ENCODE measurements at places on chromosomes 3 and 15.

DNA sequence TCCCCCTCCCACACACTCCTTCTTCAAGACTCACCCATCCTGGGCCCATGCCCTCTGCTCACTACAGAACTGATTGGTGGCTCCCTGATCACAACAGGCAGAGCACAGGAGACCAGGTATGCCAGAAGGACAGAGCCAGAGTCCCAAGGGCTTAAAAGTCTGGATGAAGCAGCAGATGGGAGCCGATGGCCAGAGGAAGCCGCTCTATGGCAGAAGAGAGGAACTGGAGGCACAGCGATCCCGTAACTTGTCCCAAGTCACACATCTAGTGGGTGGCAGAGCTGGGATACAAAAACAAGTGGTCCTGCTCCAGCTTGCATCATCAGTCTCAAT, 20.7 kb downstream of the ITGA11 start:
- no peak for DNase-seq

DNA sequence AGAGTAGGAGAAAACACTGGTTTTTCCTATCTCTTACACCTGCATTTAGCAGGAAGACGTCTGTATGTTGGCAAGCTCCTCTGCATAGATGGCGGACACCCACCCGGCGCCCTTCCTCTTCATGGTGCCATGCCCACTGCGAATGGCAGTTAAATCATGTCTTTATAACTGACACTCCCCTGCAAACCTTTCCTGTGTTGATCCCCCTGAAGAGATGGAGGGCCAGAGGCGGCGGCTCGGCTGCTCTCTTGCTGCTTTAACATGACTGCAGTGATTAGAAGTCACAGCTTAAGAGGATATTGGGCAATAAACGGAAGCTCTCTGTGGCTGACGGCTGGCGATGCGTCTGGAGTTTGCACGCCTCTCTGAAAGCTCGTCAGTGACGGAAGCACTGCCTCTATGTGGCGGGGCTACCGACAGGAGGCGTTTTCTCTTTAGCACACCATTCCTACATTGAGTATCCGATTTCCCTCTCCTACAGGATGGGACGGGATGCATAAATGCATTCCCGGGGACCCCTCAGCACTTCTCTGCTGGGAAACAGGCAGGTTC, 25.5 kb upstream of the SNRPA1 start:
- no peak for DNase-seq

- no peak for DNase-seq
Measured at GRCh38 chr15:81047928-81048327, 47.2 kb downstream of the TLNRD1 start.

DNA sequence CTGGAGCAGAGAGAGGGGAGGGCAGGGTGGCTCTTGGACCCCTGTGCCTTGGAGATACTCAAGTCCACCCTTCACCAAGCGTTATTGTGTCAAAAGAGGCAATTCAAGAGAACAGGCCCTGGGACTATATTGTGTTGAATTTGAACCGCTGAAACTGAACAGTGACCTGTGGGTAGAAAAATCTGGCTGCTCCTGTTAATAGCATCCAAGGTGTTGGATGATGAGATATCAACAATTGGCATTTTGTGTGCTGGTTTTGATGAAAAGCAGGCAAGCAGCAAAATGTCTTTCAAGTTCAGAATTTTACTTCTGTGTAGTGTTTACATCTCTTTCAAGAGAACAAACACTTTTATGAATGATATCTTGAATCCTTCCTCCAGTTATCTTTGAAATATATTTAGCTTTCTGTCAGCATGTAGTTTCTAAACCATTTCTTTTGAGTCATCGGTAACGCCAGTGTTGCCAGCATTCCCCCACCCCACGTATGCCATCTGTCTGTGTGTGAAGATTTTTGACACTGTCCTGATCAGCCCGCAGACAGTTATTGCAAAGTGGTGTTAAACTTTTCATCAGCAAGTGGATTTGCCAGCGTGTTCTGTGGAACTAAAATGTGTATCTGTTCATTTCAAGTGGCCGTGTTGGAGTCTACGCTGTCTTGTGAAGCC, 34.8 kb downstream of the PDHB start:
- no peak for DNase-seq

DNA sequence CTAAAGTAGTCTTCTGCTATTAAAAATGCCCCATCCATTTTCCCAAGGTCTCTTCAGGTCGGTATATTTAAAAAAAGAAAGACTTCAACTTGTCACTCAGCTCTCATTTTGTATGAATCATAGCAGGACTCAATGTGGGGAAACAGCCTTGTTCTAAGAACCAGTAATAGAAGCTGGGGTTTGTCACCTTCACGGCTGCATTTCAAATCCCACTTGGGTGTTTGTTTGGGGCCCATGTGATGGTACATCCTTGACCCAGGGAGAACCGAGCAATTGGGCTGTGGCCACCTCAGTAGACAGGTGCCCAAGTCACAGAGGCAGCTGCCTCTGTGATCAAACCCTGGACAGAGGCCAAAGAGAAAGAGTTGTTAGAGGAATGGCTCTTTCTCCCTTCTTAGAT, 70.3 kb upstream of the ARL8B start:
- no peak for DNase-seq

DNA sequence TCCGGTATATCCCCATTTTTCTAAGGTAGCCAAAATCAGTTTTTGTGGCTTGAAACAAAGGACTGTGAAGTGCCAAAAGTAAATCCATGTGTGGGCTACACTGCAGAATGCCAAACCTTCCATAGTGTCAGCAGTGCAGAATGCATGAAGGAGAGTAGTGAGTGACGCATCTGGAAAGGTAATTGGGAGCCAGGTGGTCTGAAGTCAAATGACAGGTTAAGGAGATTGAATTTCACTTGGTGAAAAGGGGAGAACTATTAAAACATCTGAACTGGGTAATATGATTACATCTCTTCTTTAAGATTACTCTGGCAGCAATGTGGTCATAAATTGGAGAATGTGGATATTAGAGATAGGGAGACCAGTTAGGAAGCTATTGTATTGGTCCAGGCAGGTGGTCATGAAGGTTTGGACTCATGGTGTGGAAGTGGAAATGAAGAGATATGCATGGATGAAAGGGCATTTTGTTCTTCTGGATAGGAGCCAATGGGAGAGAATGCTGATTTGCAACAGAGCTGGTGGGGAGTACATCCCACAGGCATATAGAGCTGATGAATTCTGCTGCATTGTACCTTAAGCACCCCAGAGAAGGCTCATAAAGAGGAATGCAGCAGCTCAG, 118.2 kb downstream of the ECT2 start:
- DNase-seq: no peak

DNA sequence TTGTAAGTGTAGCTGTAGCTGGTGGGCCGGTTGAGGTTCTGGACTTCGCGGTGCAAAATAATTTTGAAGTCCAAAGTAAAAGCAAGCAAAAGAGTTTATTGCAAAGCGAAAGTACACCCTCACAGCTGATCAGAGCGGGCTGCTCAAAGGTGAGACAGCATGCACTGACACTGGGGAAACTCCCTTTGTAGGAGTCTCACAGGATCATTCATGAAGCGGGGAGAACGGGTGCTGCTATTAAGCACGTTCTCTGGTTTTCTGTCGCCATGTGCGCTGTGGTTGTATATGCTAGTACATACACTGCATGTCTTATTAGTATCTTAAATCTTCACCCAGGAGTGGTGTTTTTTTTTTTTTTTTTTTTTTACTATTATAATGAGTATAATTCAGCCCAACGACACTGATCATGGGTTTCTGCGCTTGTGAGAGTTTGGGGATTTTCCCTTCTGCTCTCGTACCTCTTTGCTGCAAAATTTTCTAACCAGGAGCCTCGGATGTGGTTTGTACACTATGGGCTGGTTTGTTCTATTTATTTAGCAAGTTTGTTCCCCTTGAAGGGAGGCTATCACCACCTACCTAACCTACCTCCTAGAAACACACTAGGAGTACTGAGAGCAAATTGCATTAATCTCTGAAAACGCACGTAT, 1.4 kb upstream of the AP4E1 start:
- DNase-seq: no peak

DNA sequence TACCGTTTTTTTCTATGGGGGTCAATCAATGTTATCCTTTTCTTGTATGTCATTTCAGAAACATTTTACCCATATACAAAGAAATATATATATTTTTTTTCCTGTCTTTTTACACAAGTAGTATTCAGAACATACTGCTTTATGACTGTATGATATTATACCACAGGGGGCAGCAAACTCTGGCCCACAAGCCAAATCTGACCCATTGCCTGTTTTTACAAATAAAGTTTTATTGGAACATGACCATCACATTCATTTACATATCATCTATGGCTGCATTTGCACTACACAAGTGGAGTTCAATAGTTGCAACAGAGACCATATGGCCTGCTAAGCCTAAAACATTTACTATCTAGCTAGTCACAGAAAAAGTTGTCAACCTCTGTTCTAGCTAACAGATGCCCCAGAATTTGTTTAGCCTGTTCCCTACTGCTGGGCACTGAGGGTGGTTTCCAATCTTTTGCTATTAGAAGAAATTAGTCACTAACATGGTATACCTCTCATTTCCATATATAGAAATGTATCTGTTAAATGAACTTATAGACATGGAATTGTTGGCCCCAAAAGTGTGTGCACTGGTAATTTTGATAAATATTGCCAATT, 57.7 kb downstream of the BFSP2 start:
- no peak for DNase-seq

- DNase-seq: no peak
Measured at GRCh38 chr15:74784426-74785193, 2.7 kb downstream of the CSK start.

GRCh38 chr3:124896824-124897526, 9.8 kb upstream of the ITGB5 start:
- no peak for DNase-seq

DNA sequence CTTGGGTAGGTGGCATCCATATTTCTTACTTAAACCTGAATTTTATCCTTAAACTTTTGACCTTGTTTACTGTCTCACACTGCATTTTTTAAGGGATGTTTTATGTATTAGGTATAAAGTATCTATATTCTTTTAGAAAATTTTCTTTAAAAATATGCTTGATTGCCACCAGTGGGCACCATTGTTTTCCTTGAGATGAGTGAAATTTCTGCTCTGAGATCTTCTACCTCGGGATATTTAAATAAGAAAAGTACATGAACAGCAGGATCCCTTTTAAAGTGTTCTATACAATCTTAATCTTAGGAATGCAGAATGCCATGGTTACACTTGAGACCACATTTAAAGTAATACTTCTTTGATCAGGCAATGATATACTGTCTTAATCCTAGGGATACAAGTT, 108.7 kb downstream of the SLMAP start:
- DNase-seq: no peak

All from caudate nucleus (tissue), 63 donors.